ENCODE measurements at places on chromosomes 7 and 10.

DNA sequence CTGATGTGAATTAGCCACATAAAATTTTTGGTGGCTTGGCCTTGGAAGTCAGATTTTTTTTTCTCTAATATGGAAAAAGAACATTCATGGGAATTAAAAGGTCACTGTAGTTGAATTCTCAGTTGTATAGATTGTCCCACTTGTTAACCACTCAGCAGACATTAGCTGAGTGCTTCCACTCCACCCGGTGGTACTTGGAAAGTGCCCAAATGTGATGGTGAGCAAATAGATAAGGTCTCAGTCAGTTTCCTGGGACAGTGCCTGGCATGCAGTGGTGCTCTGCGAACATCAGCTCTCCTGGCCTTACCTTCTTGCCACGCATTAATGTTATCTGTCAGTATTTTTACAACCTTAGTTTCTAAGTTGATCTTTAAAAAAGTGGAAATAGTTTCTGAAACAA, 1.4 kb downstream of the ATP5F1C start:
- H3K36me3 ChIP-seq = peaks cover 9% of the 10 kb centered on the region
- no peaks in the 10 kb centered on the region for H3K27me3 ChIP-seq
- H3K4me1 ChIP-seq = peaks cover 9% of the 10 kb centered on the region

GRCh38 chr7:41170466-41170865, 532.4 kb downstream of the INHBA start:
- no peaks in the 10 kb centered on the region for H3K36me3 ChIP-seq
- no peak overlapping the region for H3K4me3 ChIP-seq
- H3K27me3 ChIP-seq = no peaks in the 10 kb centered on the region

DNA sequence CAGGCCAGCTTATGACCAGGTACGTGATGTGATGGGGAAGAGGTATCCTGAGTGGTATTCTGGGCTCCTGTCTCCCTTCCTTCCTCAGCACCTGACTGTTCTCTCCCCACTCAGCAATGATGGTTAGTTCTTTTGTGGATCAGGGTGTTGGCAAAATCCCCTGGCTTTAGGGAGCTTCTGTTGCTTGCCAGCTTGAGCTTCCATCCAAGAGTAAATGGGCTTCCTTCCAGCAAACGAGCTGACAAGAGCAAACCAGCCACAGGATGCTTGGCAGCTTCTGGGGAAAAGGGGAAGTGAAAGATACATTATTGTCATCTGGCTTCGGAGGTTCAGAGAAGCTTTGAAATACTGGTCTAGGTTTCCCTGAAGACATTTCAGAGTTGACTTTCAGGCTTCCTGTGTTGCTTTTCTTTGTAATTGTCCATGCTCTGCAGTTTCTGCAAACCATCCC, 5.2 kb downstream of the DUSP5 start:
- no peaks in the 10 kb centered on the region for H3K36me3 ChIP-seq
- peak overlapping the region; percentile 72 for H3K27ac ChIP-seq
- H3K4me3 ChIP-seq = no peak overlapping the region
- DNase-seq = peak; percentile 80
- H3K4me1 ChIP-seq = peaks cover 36% of the 10 kb centered on the region

DNA sequence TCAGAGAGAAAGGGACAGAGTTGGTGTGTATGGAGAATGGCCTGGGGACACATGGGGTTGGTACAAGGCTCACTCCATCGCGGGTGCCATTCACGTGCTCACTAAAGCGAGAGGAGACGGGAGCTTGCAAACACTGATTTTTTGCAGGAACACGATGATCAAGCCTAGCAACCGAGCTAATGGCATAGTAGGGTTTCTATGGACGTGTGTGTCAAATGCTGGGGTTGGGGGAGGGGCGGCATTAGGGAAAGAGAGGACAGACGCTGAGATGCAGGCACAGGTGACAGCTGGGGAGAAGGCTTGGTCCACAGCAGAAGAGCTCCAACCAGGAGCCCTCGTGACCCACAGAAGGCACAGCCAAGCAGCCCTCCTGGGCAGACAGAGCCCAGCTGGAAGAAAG, 33.9 kb downstream of the RCC1L start:
- no peaks in the 10 kb centered on the region for H3K4me1 ChIP-seq
- H3K27ac ChIP-seq = no peak overlapping the region
- H3K27me3 ChIP-seq = no peaks in the 10 kb centered on the region
- H3K36me3 ChIP-seq = peaks cover 46% of the 10 kb centered on the region
- no peak overlapping the region for H3K4me3 ChIP-seq

- H3K36me3 ChIP-seq = no peaks in the 10 kb centered on the region
- H3K4me3 ChIP-seq = no peak overlapping the region
- H3K4me1 ChIP-seq = no peaks in the 10 kb centered on the region
- DNase-seq = no peak
- H3K27ac ChIP-seq = no peak overlapping the region
- H3K27me3 ChIP-seq = no peaks in the 10 kb centered on the region
These were observed 28.2 kb downstream of the SFR1 start for GRCh38 chr10:104150139-104150538.

- no peak for DNase-seq
- H3K36me3 ChIP-seq = no peaks in the 10 kb centered on the region
These were observed 11.1 kb downstream of the LRRN3 start for GRCh38 chr7:111101856-111102646.

DNA sequence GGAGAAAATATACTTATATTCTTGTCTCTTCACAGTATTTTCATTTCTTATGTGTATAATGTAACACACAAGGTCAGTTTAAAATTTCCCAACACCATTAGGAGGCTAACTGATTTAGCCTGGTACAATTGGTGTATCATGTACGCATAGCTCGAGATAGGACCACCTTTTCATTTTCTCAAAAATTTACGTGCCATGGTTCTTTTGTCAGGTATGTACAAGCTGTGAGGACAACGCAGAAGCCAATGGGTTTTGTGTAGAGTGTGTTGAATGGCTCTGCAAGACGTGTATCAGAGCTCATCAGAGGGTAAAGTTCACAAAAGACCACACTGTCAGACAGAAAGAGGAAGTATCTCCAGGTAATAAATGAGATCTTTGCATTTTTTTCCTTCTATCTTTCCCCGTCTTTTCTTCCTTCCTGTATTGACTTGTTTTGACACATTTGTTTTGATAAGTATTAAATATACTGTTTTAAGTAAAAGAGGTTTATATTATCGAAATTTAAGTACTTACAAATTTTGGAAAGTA, 55.0 kb downstream of the TRIM24 start:
- DNase-seq = no peak
- H3K27me3 ChIP-seq = no peaks in the 10 kb centered on the region
- H3K27ac ChIP-seq = no peak overlapping the region
- H3K4me3 ChIP-seq = no peak overlapping the region

All from spinal cord (tissue), 10 donors.